ENCODE measurements at places on chromosomes 11 and 22.

- no peak for DNase-seq
Observed at GRCh38 chr11:57426439-57426928, 437 bp downstream of the SLC43A3 start.

GRCh38 chr11:44883277-44883676, 67.4 kb downstream of the TP53I11 start:
- DNase-seq = no peak

DNA sequence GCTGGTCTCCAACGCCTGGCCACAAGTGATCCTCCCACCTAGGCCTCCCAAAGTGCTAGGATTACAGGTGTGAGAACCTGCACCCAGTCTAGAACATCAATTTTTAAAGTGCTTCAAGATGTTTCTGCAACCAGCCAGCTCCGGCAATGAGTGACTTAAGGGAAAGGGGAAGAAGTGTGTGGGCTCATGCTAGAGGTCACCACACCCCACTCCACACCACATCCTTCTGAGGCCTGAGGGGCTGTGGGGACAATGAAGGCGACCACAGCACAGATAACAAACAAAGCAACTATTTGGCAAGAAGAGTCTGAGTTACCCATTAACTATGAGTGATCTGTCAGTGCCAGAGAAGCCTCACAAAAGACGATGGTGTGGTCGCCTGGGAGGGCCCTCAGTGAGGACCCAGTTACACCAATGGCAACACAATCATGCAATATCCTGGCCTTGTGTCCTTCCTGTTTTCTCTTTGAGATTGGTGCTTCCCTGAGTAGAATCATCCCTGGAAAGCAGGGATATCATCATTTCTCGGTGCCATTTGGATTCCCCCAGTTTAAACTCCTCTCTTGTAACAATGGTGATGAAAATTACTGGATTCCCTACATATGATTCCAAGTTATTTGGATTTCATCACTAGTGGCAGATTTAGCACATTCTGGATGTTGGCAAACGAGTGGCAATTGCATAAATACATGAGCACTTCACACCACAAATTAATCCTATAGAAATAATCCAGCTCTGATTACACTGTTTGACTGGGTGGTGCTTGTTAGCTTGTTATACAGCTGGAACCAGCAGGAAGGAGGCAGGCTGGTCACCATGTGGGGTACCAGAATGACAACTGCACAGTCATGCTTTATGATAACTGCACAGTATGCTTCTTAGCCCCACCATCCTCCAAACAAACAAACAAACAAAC, 18.4 kb downstream of the ABTB2 start:
- DNase-seq = no peak

- DNase-seq = no peak
Observed at GRCh38 chr11:91209751-91210150, 986.9 kb upstream of the CHORDC1 start.
